ENCODE measurements at places on chromosomes 3 and 15.

DNA sequence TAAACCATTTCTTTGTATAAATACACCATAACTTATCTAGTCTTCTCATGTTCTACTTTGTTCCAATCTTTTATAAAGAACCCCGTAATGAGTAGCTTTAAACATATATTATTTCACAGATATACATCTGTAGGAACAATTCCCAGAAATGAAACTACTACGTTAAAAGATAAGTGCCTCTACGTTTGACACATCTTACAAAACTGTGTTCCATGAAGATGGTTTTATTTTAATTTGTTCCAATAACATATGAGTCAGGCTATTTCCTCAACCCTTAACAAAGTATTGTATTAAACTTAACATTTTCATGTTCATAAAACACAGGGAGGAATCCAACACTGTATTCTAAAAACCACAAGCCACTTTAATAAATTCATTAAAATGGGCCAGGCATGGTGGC lies 52.9 kb downstream of the TRPM7 start:
- no peak for DNase-seq

- no peak for DNase-seq
Measured at GRCh38 chr3:77506384-77506783, 466.5 kb downstream of the ROBO2 start.

GRCh38 chr3:48989796-48990635 lies at the start of gene P4HTM:
Gene P4HTM (plus strand): TSS chr3:48990241. CDS start chr3:48990257, 16 bp downstream.
- peak; percentile 73 for DNase-seq

DNA sequence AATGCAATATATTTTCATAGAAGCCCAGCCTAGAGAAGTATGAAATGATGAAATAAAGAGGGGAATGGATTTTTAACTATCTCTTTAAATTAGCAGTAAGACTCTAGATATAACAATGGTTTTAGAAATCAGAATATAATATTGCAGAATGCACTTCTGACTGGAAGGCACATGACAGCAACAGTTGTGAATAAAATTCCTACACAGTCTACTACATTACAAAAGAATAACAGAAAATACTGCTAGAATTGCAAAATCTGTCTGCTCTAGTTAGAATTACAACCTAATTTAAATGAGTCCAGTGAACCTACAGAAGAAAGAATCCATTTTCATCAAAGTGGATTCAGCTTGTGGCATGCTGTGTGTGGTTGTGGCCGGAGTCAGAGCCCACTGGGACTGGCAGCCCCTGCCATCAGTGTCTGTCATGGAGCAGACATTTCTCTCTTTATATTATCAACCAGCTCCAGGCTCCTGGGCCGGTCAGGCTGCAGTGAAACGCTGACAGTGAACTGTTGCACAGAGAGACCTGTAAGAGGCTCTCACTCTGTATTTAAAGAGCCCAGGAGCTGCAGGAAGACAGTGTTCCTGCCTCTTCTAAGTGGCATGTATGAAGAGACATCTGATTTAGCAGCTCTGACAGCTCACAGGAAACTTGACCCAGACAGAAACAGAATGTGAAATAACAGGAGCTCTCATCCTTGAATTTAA lies 1523.8 kb upstream of the CADM2 start:
- peak; percentile 32 for DNase-seq

DNA sequence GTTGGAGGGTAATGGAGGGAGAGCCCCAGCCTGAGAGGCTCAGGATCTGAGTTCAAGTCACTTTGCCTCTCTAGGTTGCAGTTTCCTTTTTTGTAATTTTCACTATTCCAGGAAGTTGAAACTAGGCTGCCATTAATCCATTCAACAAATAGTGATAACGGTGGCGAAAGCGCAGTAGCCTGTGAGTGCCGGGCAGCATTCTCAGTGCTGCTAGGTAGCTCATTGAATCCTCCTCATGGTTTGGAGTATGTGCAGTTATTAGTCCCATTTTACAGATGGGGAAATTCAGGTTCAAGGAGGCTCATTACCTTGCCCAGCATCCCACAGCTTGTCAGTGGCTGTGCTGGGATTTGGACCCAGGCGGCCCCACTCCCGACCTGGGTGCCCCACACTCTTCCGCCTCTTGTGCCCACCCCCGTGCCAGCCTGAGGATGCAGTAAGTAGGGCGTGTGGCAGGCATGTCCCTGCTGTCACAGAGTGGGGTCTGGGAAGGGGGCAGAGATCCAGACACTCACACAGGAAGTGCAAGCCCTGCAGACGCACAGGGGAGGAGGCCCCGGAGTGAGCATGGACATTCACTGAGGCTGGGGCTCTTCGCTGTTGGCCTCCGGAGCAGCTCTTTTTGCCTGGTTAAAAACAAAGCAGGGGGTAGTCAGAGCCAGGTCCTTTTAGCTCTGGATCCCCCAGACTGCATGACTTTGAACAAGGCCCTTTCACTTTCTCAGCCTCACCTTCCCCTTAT lies 58.8 kb downstream of the SLC6A6 start:
- DNase-seq: no peak

All from glutamatergic neuron (in vitro differentiated cells).